SHP77 (cell line): ENCODE measurements at places on chromosomes 1 and 21.

- DNase-seq, result no peak
Observed at GRCh38 chr1:89198081-89198480, 661 bp downstream of the GBP4 start.

GRCh38 chr1:114033961-114034360, 54.7 kb downstream of the OLFML3 start:
- no peak for DNase-seq

GRCh38 chr1:155645648-155646047, 35.6 kb downstream of the MSTO1 start:
- no peak for DNase-seq

- no peak for DNase-seq
Observed at GRCh38 chr1:236837897-236838296, 42.8 kb downstream of the MTR start.

DNA sequence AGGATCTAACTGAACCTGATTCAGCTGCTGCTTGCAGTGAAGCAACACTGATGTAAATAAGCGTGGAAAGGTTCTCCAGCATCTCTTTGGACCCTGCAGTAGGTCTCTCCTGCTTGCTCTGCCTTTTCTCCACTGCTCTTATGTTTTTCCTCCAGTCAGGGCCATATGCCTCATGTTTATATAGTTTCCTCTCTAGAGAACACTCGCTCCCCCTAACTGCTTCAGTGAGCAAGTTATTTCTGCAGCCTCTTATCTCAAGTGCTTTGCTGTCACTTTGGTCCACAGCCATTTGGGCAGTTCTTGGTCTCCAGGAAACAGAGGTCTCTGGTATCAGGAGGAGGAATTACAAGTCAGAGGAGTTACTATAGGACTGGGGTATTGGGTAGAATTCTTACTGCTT, 5.3 kb downstream of the PRUNE1 start:
- no peak for DNase-seq

GRCh38 chr21:46661642-46662366, 26.3 kb downstream of the PRMT2 start:
- no peak for DNase-seq

- DNase-seq, result no peak
Observed at GRCh38 chr1:213162338-213162737, 111.3 kb downstream of the RPS6KC1 start.

- DNase-seq, result no peak
Observed at GRCh38 chr1:236113324-236114032, 28.9 kb upstream of the GPR137B start.

DNA sequence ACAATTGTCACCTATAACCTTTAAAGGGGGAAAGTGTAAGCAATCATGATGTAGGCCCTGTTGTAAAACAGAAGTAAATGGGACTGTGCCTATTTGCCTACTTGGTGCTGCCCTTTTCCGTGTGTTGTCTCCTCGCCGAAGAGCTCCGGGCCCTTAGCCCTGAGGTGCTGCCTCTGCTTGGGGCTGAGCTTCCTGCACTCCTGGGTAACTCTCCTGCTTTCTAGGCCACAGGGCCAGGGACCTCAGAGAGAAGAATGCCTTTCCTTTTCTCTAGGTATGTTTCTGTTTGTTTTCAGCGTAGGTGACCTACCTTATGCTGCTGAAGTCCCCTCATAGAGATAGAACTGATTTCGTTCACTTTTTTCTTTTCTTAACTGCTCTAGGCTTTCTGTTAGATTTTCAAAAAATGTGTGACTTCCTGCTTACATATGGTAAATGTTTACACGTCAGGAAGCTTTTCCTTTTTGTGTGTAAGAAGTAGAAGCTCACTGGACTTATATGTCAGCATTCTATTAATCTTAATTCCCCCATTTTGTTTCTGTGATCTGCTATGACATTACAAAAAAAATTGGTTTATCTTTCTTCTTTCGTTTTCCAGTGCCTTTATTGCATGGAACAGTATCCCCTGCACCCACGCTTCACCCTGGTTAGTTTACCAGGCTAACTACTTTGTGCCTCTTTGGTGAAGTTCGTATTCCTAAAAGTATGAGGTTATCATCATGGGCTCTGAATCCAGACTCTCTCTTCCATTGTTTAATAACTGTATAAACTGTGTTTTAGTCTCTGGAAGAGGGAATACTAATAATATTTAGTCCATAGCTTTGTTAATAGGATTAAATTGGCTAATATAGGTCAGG, 61.7 kb downstream of the ITSN1 start:
- DNase-seq, result no peak
